Activated CD4-positive, alpha-beta memory T cell treated with anti-CD3 and anti-CD28 coated beads, Interleukin-2, amount 10 ng/mL, durations not matched to agents 7 days and 5 days (primary cell): ENCODE measurements at places on chromosomes 5 and 9.

DNA sequence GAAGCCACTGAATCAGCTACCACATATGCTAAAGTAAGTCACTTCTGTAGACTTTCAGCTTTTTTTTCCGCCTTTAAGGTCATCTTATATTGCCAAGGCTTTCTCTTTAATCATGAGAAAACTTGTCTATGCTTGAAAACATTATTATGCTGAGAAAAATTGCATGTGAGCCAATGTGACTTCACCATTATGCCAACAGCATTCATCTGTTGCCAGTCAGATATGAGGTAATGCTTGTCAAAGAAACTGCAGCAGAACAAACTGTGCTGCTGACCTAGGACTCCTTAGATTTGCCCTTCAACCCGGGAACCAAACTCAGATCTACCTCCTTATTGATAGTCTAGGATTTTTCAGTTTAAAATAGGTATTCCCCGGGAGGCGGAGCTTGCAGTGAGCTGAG lies 34.3 kb downstream of the SLC44A1 start:
- DNase-seq: no peak

GRCh38 chr5:81241001-81241400 lies 7.9 kb downstream of the CKMT2 start:
- DNase-seq: no peak

DNA sequence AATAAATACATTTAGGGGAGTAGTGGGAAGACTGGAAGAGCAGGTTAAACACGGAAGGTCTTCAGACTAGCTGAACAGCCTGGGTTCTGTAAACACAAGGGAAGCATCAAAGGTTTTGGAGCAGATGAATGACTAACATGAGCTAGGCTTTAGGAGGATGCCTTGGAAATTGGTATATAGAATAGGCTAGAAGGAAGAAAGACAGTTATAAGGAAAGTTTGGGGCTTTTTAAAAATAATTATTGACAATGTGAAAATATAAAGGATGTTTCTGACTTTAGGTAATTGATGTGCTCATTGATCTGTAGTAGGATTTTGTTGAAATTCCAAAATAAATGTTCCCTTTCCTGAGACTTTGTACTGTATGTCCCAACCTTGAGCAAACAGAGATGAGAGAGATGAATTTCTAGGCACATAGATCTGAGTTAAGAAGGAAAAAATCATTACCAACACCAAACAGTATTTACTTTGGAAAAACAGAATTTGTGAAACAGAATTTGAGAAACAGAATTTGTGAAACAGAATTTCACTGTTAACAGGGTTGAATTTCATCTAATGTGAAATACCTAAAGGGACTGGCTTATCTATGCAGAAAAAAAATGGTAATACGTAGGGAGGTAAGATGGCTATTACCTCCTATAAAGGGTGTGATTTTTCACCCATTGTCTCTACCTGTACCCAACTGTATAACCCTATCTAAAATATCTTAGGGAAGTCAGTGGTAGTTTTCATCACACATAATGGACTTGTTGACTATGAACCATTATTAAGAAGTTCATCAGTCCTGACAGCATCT lies 28.8 kb downstream of the SKP2 start:
- no peak for DNase-seq

GRCh38 chr9:113741886-113742854 lies 133.9 kb upstream of the ZNF618 start:
- DNase-seq: no peak

- peak; percentile 15 for DNase-seq
These were observed 68.9 kb downstream of the PHF2 start for GRCh38 chr9:93645149-93645889.

- no peak for DNase-seq
These were observed 390.4 kb upstream of the IZUMO3 start for GRCh38 chr9:24936117-24936516.

DNA sequence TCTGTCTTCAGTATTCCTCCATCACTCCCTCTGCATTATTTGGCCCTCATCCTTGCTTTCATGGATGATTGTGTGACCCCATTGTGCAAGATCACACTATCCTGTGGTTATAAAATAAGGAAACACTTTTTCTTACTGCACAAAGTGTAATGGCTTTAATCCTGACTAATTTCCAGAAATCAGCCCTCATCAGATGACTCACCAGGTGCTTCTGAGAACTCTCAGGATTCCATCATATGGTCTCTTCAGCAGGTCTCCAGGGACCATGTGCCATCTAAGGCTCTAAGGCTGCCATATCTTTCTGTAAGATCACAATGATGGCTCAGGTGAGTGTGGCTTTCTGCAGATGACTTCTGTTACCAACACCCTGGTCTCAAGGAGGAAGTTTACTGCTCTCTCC lies 27.3 kb upstream of the FER start:
- DNase-seq: no peak

- DNase-seq: peak; percentile 47
These were observed 20.1 kb downstream of the CXXC5 start for GRCh38 chr5:139668064-139668880.

DNA sequence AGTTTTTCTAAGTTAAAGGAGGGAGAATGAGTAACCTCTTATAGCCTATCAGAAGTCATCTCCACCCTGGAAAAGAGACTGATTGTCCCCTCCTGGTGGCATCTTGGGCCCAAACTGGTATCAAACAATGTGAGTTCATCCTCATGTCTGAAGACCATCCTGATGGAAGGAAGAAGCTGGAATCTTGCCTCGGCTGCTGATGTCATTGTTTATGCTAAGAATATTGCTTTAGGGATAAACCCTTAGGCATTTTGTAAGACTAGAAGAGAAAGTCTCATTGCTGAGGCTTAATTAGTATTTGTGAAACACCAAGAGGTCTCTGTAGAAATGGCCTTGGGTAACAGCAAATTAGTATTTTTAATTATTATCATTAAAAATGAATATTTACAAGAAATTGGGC lies 65.7 kb upstream of the KCNN2 start:
- no peak for DNase-seq

GRCh38 chr9:134698587-134699342 lies 57.2 kb downstream of the COL5A1 start:
- DNase-seq: peak; percentile 54

- DNase-seq: no peak
These were observed 561.3 kb downstream of the PSAT1 start for GRCh38 chr9:78858266-78858665.

GRCh38 chr5:53547226-53547625 lies 13.2 kb upstream of the NDUFS4 start:
- DNase-seq: no peak

GRCh38 chr5:40775085-40775845 lies 19.5 kb upstream of the TTC33 start:
- no peak for DNase-seq

DNA sequence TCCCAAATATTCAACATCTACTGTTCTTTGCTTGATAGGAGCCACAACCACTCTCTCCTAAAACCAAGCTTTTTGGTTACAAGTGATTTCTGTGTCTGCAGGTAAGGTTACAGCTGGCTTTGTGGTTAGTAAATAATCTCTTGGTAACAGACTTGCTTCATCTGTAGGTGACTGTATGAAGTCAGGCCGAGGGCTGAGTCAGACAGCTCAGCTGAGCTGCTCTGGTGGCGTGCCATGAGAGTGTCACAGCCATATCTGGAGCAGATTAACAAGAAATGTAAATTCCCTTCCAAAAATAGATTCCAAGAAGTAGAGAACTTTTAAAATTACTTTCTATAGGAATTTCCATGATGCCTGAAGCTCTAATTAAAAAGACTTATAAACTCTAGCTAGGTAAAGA lies 23.7 kb upstream of the TAS2R1 start:
- no peak for DNase-seq

GRCh38 chr5:107980923-107981692 lies 310.4 kb upstream of the EFNA5 start:
- DNase-seq: no peak

DNA sequence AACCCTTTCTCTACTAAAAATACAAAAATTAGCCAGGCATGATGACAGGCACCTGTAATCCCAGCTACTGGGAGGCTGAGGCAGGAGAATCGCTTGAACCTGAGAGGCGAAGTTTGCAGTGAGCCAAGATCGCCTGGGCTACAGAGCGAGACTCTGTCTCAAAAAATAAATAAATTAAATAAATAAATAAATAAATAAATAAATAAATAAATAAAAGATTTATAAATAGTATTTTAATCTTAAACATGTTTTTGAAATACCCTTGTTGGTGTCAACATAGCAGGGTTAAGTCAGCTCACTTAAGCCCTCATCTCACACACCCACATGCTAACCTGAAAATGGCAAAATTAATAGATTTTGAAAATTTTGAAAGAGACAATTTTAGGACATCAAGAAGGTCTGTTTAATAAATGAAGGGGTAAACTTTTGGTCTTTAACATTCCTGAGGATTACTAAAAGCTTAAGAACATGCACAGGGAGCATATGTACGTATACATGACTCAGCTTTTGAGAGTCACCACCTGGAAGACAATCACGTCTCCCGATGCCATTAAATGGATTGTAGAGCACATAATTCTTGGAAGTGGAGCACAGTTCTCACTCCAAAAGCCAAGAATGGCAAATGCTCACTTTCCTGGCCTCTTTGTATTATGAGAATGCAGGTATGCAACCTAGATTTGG lies 202.5 kb downstream of the GDNF start:
- no peak for DNase-seq

GRCh38 chr9:134624137-134624591 lies 17.4 kb upstream of the COL5A1 start:
- no peak for DNase-seq

GRCh38 chr9:2559192-2560152 lies 62.1 kb upstream of the VLDLR start:
- DNase-seq: no peak

DNA sequence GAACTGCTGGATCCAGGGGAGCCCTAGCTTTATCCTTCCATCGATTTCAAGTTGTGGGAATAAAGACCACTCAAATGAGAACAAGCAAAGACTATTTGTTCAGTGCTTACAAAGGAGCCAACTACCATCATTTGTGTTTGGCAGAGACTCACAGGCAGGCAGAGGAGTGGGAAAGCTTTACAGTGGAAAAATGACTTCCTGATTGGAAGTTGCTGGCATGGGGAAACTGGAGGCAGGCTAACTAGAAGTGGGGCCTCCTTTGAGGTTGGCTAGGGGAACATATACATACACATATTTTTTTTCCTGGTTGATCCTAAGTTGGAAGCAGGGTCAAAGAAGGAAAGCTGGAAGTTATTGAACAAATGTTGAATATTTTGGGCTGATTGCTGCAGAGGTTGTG lies 121.7 kb downstream of the ACTBL2 start:
- no peak for DNase-seq
